ENCODE measurements at places on chromosomes 1 and 21.

DNA sequence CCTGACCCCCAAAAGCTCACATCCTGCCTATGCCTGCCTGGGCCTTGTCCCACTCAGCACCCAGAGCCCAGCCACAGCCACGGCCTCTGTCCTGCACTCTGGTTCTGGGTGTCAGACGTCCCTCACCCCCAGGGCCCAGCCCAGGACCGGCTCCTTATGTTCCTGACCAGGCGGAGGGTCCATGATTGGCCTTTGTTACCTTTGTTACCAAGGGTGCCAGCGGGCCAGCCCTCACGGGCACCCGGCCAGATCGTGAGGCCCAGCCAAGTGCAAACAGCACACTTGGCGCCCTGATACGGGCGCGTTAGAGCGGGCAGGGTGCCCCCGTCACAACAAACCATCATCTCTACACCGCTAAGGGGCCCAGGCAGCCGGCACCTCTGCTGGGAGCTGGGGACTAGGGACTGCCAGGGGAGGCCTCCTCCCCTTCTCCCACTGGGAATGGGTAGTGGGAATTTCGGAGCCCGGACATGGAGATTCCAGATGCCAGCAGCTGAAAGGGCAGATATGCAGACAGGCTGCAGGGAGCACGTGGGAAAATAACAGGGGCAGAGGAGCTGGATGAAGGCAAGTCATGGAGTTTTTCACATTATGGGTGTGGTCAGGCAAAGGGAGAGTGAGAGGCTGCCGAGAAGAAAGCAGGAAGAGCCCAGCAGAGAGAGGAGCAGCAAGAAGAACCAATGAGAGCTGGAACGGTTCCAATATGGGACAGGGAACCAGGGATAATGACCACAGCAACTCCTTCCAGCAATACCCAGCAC, 22.1 kb downstream of the HSPG2 start:
- DNase-seq: no peak

DNA sequence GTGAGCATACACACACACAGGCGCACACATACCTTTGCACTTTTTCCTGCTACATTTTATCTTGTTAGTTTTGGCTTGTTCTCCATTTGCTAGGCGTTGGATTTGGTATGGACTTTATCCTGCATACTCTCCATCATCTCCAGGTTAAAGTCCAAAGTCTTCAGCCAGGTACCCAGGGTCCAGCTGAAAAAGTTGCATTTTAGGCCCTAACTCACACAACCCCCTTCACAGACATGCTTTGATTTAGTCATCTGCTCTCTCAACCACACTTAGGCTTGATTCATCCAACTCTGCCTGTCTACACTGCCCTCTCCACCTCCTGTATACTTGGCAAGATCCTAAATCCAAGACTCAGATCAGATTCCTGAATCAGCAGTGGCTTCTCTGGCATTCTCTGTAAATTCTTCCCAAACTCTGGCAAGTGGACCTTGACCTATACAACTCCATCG, 10.7 kb upstream of the LAMB3 start:
- no peak for DNase-seq

- DNase-seq: no peak
Observed at GRCh38 chr1:97603776-97604175, 317.1 kb downstream of the DPYD start.

DNA sequence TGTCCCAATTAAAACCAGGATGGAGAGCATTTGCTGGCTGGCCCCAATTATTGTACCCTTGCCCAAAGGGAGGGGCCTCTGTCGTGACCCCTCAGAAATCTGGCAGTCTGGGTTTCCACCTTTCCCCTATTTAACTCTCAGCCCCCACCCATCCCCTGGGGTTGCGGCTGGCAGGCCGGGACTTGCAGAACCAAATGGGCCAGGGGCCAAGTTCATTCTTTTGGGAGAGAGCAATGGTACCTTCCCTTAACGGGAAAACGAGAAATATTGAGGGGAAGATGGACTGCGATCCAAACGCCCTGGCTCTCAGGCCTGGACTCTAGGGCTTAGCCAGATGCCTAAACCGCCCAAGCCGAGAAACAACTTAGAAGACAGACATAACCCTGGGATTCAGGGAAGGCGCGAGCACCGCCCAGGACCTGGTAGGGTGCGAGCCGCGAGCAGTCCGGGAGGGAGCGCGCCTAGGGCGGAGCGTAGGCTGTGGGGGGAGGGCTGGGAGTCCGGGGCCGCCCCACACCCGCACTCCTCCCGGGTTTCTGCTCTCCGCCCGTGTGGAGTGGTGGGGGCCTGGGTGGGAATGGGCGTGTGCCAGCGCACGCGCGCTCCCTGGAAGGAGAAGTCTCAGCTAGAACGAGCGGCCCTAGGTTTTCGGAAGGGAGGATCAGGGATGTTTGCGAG, at the start of gene SLC27A3:
Gene SLC27A3 (plus strand): TSS at position 628 of the 678 bp plus-strand sequence. CDS start 91 bp downstream, outside the sequence.
- DNase-seq: no peak

GRCh38 chr1:230568008-230568407, 74.3 kb upstream of the COG2 start:
- no peak for DNase-seq

GRCh38 chr21:44366586-44367211, 13.3 kb downstream of the TRPM2 start:
- no peak for DNase-seq

- DNase-seq: no peak
Observed at GRCh38 chr1:225250432-225250831, 177.4 kb downstream of the LBR start.

DNA sequence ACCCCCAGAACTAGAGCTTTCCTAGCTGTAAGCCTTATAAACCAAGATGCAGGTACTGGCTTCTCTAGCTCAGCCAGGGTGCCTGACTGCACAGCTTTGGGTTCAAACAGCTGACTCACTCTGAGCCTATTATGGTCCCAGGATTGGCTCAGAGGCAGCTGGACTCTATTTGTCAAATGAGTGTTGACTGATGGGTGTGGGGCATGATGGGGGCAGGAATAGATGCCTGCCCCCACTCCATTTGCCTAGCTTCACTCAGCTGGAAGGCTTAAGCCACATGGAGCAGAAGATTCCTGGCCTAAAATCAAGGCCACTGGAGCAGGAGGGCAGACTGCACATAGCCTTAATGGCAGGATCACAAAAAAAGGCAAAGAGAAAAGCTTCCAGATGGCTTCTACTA, 90.5 kb downstream of the PIK3R3 start:
- DNase-seq: no peak

- DNase-seq: no peak
Observed at GRCh38 chr1:232662910-232663309, 33.0 kb upstream of the SIPA1L2 start.

DNA sequence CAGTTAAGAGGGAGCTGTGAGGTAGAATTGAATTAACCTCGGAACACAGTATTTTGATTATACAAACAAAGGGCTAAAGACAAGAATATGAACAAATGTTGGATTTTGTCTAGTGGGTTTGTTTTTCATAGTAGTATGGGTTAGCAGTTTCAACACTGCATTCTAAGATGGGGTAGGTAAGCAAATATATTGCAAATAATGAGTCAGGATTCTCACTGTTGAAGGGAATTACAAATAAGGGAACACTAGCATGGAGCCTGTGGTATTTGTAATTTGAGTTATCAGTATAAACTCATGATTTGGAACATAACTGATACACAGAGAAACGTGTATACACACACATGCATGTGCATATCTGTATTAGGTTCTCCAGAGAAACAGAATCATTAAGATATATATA, 44.5 kb downstream of the CD55 start:
- DNase-seq: no peak

DNA sequence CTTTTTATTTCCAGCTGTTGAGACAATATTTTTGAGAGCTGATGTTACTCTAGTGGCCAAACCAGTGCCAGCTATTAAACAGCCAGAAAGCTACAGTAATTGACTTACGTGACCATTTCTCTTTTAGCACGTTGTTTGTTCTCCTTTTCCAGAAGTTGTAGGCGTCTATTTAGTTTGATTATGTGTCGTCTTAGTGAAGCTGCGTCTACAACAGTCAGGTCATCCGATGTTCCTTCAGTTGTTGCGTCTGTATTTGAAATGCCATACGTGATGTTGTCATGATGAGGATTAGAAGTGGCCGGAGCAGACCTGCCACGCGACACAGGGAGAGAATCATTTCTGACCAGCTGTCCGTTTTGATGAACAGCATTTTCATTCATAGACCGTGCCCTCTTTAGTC, 38.2 kb downstream of the TMEM51 start:
- DNase-seq: no peak

- no peak for DNase-seq
Observed at GRCh38 chr1:44513111-44513510, 108.1 kb downstream of the RNF220 start.

GRCh38 chr1:109542657-109543056, 3.0 kb downstream of the GPR61 start:
- no peak for DNase-seq

GRCh38 chr1:204630132-204630905, 55.2 kb downstream of the LRRN2 start:
- no peak for DNase-seq

DNA sequence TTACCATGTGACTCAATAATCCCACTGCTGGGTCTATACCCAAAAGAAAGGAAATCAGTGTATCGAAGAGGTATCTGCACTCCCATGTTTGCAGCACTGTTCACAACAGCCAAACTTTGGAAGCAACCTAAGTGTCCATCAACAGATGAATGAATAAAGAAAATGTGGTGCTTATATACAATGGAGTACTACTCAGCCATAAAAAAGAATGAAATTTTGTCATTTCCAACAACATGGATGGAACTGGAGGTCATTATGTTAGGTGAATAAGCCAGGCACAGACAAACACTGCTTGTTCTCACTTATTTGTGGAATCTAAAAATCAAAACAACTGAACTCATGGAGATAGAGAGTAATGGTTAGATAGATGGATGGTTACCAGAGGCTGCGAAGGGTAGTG, 79.3 kb downstream of the KIAA0319L start:
- no peak for DNase-seq

DNA sequence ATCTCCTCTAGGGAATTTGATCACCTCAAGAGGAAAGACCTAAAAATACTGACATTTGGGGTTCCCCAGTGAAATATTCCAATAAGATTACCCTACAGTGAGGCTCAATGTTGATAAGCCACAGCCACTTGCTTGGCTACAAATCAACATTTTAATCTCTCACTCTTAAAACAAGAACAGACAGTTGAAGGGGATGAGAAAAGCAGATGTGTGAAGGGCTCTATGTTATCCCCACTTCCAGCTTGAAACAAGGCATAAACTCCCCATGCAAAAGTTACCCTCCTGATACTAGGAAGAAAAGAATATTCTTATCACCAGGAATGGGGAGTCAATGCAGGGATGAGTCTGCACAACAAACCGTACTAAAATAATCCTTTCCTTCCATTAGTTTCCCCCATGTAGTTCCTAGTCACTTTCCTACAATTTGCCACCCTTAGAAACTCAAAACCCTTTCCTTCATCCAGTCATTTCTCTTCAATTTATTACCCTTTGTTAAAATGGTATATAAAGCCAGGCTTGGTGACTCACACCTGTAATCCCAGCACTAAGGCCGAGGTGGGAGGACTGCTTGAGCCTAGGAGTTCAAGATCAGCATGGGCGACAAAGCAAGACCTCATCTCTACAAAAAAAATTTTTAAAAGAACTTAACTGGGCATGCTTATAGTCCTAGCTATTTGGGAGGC, 29.5 kb downstream of the LPGAT1 start:
- no peak for DNase-seq

- no peak for DNase-seq
Observed at GRCh38 chr1:215143497-215143896, 61.0 kb downstream of the KCNK2 start.

GRCh38 chr1:237760951-237761350, 129.8 kb downstream of the ZP4 start:
- no peak for DNase-seq

DNA sequence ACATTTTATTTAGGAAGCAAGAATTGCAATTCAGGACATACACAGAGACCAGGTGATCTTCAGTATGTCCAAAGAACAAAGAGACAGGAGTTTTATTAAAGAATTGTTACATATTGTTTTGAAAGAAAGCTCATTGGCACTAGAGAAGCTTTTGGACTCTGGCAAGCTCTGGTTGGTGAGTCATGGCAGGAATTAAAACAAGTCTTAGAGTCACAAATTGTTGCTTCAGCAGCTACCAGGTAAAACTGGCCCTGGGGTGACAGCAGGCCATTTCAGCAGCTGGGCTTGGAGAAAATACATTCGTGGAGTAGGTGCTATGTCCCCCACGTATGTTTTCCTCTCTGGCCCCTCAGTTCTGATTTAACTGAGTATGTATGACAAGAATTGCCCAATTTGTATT, 58.8 kb downstream of the MAP3K21 start:
- DNase-seq: no peak

- DNase-seq: no peak
Observed at GRCh38 chr1:187042538-187042937, 213.8 kb downstream of the PLA2G4A start.

GRCh38 chr1:213014642-213015041, 1.0 kb downstream of the ANGEL2 start:
- no peak for DNase-seq
